Adrenal gland (tissue), 19 donors: ENCODE measurements at places on chromosomes 13 and 19. TPM values are rescaled to one million over a fixed set of nuclear protein-coding genes. Genes with fewer than 3 reads are reported as not detected.

DNA sequence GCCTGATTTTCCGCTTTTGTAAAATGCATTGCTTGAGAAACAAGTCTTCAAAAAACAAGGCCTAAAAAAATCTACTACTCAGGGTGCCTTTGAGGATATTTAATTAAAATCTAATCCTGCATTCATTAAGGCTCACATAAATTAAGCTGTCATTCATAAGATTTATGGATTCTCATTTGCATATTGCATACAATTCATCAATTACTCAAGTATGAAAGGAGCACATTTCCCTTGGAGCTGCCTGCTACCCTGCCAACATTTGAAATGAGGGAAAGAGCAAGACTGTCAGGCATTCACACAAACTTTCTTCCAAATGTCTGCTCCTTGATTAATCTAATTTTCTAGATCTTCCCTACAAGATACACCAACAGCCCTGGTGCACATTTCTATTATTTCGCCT, 140.0 kb downstream of the DACH1 start:
- H3K27me3 ChIP-seq, result no peaks in the 10 kb centered on the region
- H3K36me3 ChIP-seq, result no peaks in the 10 kb centered on the region
- peaks cover 8% of the 10 kb centered on the region for H3K4me1 ChIP-seq
- no peak overlapping the region for H3K4me3 ChIP-seq
- no peak for DNase-seq

DNA sequence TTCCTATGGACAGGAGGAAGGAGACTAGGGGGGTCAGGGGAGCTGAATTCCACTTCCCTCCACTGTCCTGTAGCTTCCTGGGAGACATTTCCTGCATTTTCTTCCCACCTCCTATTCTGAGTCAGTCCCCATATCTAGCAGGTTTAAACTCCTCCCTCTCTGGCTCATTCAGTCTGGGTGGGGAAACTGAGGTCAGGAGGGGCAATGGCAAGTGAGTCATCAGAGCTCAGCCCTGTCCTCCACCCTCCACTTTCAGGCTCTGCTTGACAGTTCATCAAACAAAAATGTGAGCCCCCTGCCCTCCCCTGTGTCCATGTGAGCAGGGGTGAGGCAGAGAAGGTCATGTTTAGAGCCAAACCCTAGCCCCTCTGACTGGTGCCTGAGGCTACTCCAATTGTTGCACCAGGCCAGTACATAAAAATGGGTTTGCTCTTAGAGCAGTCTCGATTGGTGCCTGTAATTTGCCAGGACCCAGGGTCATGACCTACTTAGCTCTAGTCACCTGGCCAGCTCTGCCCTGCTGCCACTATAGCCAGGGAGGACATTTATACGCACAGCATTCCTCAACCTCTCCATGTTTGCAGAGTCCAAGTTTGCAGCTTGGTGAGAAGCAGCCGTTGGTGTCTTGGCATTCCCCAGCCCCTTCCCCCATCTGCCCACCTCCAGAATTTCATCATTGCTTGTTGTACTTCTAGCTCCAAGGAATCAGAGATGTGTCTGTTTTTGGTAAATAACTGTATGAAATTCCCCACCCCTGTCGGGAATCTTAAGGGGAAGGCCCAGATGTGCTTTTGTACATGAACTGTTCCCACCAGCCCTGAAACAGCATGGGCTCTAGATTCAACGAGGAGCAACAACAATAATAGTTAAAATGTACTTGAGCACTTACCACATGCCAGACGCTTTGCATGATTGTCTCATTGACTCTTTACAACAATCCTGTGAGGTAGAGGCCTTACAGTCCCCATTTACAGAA, 20.7 kb downstream of the SAMD4B start:
- H3K4me3 ChIP-seq, result no peak overlapping the region
- H3K36me3 ChIP-seq, result no peaks in the 10 kb centered on the region
- no peaks in the 10 kb centered on the region for H3K27me3 ChIP-seq
- H3K27ac ChIP-seq, result peak overlapping the region; percentile 73
- peak; percentile 37 for DNase-seq

DNA sequence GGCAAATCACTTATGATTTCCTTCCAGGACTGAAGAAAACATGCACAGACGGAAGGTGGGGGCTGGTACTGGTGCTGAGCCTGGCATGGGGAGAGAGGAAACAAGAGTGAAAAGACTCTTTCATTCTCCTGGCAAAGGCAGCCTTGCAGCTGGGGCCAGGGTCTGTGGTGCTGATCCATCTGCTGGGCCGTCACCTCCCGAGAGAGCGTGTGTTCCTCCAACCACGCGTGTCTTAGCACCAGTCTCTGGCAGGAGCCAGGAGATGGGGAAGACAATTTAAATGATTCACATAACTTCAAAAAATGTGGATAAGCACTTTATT, 23.9 kb upstream of the SPART start:
- no peaks in the 10 kb centered on the region for H3K4me1 ChIP-seq
- no peak overlapping the region for H3K27ac ChIP-seq
- no peaks in the 10 kb centered on the region for H3K36me3 ChIP-seq
- H3K4me3 ChIP-seq, result no peak overlapping the region
- no peaks in the 10 kb centered on the region for H3K27me3 ChIP-seq

DNA sequence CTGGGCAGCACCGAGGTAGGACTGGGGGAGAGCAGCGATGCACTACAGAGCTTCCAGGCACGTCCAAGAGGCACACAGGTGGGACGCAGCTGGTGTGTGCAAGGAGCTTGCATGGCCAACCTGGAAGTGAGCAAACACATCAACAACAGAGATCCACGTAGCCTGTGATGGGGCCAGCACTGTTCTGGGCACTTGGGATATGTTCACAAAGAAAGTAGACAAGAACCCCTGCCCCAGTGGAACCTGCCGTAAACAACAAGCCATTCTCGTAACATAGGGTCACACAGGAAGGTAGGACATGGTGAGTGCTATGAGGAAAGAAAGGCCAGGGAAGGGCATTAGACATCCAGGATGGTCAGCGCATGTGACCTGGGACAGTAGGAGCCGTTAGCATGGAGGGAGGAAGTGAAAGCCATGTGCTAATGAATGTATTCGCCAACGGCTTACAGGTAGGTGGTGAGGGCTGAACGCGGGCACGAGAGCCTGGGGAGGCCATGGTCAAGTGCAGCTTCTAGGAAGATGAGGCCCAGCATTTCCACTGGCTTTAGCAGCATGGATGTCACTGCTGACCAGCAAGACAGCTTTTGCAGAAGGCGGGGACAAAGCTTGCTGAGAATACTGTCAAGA, 105.5 kb downstream of the TEX26 start:
- H3K27ac ChIP-seq, result no peak overlapping the region
- no peaks in the 10 kb centered on the region for H3K4me1 ChIP-seq
- no peak overlapping the region for H3K4me3 ChIP-seq
- no peaks in the 10 kb centered on the region for H3K27me3 ChIP-seq

The STK11 gene
- total RNA-seq, result 76.2 TPM

The VSTM1 gene
- not detected for total RNA-seq

The FSD1 gene
- 1.3 TPM for total RNA-seq
